ENCODE measurements at places on chromosomes 2 and 18.

- DNase-seq: no peak
Measured at GRCh38 chr2:88239781-88240180, 69.6 kb downstream of the THNSL2 start.

- DNase-seq: no peak
Measured at GRCh38 chr2:135424849-135425248, 106.2 kb downstream of the ZRANB3 start.

GRCh38 chr2:65464604-65465003 lies 32.2 kb upstream of the SPRED2 start:
- DNase-seq: no peak

GRCh38 chr2:25523060-25523459 lies 150.3 kb downstream of the DTNB start:
- DNase-seq: no peak

DNA sequence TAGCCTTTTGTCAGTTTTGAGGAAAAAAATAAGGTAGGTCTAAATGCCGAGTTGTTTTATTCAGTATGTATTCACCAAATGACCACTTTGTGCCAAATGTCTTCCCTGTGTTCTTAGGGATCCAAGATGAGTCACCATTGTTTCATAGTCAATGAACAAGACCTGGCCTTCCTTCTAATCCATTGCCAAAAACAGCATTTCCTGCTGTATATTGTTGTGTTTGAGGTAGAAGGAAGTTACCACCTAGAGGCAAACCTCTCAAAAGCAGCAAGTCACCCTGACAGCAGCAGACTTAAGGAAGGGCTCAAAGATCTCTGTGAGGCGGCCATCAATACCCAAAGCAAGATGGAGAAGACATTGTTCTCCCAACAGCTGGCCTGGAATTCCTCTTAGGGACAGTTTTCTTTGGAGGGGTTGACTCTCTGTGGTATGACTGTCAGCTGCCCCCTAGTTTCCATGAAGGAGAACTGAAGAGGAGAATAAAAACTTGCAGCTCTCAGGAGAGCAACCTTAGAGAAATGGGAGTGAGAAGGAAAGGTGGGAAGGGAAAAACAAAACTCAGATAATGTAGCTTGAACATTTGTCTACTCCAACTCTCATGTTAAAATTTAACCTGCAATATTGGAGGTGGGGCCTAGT lies 328.3 kb downstream of the LRATD1 start:
- DNase-seq: no peak

GRCh38 chr2:99471654-99472599 lies 17.9 kb downstream of the REV1 start:
- DNase-seq: no peak

DNA sequence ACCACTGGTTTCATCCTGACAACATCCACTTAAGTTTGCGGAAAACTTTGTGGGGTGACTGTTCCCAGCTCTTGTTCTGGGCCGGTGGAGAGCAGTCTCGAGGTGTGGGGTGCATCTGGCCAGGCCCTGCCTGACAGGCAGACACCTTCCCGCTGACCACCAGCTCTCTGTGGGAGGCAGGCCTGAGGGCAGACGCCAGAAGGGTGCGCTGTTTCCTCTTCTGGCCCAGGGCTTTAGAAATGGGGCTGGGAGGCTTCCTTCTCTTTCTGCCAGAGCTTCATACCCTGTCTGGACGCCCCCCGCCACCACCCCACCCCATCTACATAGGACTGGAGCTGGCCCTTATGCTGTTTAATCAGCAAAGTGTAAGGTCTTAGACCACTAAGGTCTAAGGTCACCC lies 263.8 kb downstream of the LOXHD1 start:
- no peak for DNase-seq

- DNase-seq: no peak
Measured at GRCh38 chr2:189982087-189982486, 80.4 kb downstream of the MSTN start.

DNA sequence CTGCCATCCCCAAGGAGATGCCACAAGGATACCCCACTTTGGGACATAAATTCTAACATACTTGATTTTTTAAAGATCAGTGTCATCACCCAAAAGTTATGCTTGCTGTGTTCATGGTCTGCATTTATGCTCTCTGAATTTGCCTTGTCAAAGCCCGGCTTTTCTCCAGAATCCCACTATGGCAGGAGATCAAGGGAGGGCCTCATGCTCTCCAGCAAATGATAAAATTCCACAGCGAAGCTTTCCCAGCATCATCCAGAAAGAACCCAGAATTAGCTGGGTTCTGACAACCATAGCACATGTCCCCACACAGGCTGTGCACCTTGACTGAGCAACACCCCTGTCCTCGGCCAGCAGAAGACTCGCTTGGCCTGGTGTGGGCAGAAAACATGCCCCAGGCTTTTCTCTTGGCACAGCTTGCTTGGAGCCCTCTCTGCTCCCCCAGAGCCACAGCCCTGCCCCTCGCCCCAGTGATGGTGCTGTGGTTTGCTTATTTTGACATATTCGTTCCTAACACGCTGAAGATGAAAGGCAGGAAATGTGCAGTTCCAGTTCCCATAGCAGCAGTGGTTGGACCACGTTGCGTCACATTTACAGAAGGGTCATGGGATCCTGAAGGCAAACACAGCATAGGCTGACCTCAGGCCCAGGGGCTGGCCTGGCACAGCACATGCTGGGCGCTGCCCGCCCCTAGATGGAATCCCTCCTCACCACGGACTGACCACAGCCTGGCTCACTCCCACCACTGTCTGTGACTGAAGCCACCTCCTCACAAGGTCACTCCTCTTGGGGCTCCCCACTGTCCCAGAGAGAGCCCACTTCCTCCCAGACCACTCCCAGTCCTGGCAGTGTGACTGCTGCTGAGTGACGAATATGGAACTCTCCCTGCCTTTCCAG lies 14.1 kb upstream of the CHRNA1 start:
- no peak for DNase-seq

- no peak for DNase-seq
Measured at GRCh38 chr18:79750980-79751571, 46.7 kb upstream of the KCNG2 start.

DNA sequence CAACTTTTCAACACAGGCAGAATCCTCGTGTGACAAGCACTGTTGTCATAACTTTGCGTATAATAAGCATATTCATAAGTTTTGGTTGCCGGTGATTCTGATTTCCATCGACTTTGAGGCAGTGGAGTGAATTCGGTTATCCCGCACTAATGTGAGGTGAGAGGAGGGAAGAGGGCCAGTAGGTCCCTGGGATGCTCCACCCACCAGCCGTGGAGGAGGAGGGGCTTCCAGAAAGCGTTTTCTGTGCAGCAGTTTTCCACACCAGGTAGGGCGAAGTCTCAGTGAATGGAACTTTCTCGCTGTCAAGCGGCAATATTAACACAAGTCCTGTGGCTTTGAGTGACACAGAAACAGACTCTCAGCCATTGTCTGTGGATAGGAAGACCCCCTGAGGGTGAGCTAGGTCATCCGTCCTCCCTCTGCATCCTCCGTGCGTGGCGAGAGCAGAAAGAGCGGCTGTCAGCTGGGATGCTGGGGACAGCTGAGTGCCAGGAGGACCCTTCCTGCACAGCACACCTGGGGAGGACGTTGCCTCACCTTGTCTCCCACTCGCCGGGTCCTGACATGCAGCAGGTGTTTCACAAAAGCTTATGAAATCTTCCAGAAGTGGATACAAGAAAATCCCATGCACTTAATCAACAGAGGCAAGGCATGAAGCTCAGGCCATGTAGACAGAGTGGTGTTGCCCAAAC lies 67.5 kb downstream of the DCDC2C start:
- no peak for DNase-seq

- DNase-seq: no peak
Measured at GRCh38 chr2:235140801-235141081, 188.9 kb downstream of the SH3BP4 start.

- DNase-seq: no peak
Measured at GRCh38 chr2:159164457-159164911, 122.0 kb downstream of the WDSUB1 start.

- no peak for DNase-seq
Measured at GRCh38 chr2:39852831-39853230, 73.8 kb upstream of the THUMPD2 start.

DNA sequence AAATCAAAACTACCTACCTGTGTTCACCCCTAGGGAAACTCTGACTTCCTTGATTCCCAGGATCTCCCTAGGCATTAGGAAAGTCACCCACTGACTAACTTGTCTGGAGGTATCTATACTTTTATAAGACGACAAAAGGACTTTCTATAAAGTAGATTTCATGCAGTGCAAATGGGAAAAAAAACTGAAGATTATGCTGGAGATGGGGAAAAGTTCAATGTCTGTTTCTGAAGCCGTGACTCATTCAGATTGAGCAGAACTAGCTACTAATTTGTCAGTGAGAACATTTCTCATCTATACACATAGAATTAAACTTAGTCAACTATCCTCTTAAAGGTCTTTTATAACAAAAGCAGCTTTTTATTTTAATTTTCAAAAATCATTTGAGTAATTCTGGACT lies 6.0 kb downstream of the SEPTIN10 start:
- DNase-seq: no peak

GRCh38 chr2:37190290-37190689 lies 1.8 kb upstream of the SULT6B1 start:
- no peak for DNase-seq

DNA sequence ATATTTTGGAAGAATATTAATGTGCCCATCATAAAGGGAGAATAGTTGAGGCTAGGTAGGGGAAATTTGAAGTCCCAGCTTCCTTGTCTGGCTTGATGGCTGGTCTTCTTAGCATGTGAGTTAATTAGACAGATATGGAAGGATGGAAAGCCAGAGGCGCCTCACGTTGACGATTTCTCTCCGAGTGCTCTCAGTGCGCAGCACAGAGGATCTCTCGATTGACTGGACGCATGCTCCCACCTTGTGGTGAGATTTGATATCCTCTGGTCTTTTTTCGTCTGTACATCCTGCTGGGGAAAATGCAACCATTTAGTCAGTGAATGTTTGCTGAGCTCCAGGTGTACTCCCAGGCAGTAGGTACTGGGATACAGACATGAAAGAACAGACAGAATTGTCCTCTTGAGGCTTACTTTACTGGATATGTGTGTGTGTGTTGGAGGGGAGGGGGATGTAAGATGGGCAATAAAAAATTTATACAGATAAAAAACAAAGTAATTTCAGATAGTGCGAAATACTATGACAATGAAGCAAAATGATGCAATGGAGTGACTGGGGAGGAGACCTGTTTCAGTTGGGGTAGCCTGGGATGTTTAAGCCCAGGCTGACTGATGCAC lies 66.9 kb upstream of the ZNG1B start:
- no peak for DNase-seq

- DNase-seq: no peak
Measured at GRCh38 chr2:227855440-227855839, 16.0 kb upstream of the DAW1 start.

- DNase-seq: no peak
Measured at GRCh38 chr2:232817756-232818155, 41.4 kb upstream of the KCNJ13 start.

DNA sequence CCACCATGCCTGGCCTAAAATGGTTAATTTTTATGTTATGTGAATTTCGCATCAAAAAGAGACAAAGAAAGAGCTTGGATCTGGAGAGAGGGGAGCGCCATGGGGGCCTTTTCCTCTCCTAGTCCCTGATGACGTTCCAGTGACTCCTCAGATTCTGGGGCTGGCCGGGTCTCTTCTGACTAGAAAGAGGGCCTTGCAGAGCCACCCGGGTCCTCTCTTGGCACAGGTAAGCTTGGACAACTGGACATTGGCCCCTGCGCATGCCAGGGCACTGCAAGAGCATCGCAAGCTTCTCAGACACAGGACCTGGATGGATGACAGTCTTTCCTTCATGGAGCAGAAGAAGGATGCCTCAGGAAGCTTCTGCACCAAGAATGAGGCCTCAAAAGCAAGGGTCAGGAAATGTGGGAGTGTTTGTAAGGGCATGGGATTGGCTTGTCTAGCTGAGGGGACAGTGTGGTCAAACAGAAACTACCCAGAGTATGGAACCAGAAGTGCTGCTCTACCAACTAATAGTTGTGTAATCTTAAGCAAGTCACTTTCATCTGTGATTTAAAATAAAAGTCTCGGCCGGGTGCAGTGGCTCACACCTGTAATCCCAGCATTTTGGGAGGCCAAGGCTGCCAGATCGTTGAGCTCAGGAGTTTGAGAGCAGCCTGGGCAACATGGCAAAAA lies 35.2 kb downstream of the FOSL2 start:
- DNase-seq: no peak

DNA sequence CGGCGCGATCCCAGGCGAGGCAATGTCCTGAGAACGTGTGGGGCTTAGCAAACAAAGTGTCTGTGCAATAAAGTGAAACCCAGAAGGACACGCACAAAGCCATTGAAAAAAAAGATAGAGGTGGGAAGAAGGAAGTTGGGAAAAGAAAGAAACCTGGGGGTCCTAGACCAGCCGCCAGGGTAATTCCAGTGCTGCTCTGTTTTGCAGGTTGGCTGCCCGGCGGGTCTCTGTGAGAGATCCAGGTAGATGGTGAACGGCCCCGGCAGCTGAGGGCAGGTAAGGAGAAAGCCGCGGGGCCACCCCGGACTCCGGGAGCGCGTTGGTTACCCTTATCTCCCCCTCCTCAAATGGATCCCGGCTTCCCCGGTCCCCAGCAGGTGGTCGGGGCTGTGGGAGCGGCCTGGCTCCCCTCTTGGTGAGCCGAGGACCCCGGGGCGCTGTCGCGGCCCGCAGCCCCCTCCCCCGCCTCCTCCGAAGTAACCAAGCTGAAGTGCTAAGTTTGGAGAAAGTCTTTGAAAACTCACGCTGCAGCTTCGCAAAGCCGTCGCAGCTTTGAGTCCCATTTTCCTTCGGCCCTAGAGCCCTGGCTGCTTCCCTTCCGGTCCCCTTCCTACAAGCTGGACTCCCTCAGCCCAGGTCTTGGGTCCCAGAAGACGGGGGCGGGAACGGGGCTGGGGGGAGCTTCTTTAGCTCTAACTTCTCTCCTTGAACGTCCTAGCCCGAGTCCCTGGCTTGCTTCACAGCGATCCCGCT lies 588 bp downstream of the OTX1 start:
- DNase-seq: no peak

DNA sequence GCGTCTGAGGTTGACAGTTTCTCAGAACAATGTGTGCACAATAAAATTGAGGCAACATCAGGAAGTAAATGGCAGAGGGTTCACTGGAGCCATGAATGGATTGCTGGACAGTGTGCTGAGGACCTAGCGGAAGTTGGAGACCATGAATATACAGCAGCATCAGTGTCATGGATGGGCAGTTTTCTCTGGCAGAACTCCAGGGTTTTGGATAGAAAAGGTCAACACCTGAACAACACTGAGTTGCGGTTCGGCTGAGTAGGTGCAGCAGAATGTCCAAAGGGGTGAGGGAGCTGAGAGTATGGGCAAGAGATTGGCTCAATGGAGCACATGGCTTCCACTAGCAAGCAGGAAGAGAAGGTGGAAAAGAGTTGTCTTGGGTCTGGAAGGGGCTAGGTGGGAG lies 73.7 kb downstream of the DNER start:
- DNase-seq: no peak

GRCh38 chr18:7666195-7666776 lies 99.2 kb downstream of the PTPRM start:
- no peak for DNase-seq

- DNase-seq: no peak
Measured at GRCh38 chr2:217256251-217256650, 396.4 kb upstream of the TNP1 start.

- DNase-seq: no peak
Measured at GRCh38 chr18:7871560-7872456, 304.7 kb downstream of the PTPRM start.
